ENCODE measurements at places on chromosomes 5 and 9.

GRCh38 chr9:70553707-70554673 is 139.5 kb upstream of the KLF9 start:
- no peak for DNase-seq

DNA sequence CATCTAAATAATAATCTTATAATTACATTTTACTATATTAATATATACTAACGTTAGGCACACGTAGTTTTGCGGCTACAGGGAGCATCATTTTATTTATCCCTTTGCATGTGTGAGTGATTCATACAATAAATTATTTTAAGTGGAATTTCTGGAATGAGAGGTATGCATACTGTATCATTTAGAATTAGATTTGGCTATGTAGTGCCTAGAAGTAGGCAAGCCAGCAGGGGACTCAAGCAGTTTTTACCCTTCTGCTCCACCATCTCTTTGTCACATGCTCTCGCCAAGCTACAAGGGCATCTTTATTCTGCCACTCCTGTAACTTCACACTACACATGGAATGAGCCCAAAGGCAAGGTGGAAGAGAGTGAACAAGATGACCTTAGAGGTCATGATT is 60.8 kb downstream of the MEGF10 start:
- DNase-seq = no peak

DNA sequence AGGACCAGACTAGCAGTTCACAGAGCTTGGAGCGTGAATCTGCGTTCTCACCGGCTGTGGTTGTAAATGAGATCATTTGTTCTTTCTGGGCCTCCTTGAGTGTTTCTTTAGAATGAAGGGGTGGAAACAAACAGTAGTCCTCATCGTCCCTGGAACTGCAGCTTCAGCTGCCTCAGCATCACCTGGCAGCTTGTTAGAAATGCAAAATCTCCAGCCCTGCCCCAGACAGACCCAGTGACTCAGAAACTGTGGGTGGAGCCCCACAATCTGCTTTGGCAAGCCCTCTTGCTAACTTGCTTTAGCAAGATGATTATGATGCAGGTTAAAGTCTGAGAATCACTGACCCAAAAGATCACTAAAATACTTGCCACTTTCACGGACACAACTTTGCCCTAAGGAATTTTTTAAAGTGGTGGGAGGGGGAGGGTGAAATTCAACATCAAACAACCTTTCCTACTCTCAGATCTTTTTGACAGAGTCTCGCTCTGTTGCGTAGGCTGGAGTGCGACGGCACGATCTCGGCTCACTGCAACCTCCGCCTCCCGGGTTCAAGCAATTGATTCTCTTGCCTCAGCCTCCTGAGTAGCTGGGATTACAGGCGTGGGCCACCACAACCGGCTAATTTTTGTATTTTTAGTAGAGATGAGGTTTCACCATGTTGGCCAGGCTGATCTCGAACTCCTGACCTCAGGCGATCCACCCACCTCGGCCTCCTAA is 86.0 kb downstream of the BRINP1 start:
- no peak for DNase-seq

- no peak for DNase-seq
Measured at GRCh38 chr9:117149996-117150395, 264.9 kb downstream of the ASTN2 start.

DNA sequence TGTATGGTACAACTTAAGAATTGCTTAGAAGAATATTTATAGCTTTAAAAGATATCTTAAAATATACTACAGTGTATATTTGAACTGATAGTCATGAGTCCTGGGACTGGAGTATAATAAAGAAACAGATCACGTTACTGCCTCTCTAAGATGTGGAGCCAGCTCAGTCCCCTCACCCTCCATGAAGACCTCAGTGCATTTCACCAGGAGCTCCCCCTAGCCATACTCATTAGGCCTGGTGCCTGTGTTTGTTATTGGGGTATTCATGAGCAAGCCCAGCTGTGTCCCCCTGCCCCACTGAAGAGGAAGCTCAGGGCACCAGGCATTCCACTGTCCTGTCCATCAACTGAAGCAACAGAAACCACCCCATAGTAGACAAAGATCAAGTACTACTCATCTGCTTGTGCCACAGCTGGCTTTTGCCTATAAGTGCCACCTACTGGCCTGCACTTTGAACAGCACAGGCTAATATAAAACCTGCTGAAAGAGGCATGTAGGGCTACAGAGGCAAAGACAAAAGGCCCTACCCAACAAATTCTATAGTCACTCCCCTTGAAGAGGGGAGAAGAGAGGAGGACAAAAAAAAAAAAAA is 850.2 kb upstream of the NUDT12 start:
- no peak for DNase-seq

DNA sequence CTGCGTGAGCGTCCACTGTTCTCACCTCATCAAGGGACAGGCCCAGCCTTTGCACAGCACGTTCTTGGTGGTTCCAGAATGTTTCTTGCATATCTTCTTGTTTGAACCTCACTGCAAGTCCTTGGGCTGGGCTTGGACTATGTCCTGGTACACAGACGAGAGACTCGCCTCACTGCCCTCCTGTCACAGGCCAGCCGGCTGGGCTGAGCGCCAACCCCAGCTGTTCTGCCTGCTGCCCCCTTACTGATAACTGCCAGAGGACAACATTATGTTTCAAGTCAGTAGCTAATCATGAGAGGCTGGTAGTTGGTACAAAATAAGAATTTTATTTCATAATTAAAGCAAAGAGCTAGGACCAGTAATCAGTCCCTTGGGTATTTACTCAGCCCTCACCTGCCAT is 52.8 kb upstream of the LRRTM2 start:
- no peak for DNase-seq

GRCh38 chr5:102910240-102911226 is 155.4 kb downstream of the PAM start:
- DNase-seq = no peak

DNA sequence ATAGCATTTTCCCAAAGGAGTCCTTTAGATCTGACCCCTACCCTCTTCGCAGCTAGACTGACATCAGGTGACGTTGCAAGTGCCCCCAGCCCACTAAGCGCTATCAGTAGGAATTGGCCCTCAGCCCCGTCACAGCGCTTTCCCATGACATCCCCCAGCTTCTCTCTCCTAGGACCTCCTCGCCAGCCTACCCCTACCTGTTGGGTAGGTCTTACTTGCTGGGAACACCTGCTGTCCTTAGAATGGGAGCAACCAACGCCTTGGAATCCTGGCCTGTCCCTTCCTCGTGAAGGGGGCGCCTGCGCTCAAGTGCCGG is 584 bp upstream of the PIP5K1B start:
- no peak for DNase-seq

DNA sequence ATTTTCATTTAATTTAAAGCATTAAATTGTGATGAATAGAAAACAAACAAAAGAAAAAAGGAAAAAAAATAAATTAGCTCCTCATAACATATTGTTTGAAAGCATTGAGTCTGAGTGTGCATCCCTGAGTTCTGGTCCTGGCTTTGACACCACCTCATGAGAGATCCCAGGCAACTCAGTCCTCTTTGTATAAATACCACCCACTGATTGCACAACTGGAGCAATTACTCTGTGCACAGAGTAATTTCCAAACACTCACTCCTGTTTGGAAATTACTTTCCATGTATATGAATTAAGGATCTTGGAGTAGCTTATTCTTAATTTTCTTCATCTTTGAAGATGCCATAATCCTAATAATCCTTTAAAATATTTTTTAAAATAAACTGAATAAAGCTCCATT is 59.4 kb upstream of the C5orf46 start:
- no peak for DNase-seq

- DNase-seq = no peak
Measured at GRCh38 chr9:3526997-3527940, 1.5 kb upstream of the RFX3 start.

DNA sequence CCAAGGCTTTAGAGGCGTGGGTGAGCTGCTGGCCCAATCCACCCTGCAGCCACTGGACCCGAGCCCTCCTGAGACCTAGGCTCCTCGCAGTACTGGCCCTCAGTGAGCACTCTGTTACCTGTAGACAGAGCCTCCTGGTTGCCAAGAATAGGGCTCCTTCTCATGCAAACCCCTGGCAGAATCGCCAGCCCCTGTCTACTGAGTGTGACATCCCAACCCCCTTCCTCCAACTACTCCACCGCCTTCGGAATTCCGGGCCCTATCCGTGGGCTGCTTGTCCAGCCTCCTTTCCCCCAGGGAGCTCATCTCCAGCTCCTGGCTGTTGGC is 23.8 kb upstream of the COL5A1 start:
- DNase-seq = no peak

GRCh38 chr5:127085796-127086195 is 12.5 kb upstream of the C5orf63 start:
- DNase-seq = no peak

GRCh38 chr9:127794001-127794791 is 8.4 kb downstream of the CDK9 start:
- no peak for DNase-seq

- no peak for DNase-seq
Measured at GRCh38 chr5:173686950-173687349, 70.5 kb upstream of the BOD1 start.
